ENCODE measurements at places on chromosomes 3 and 15. TPM values are rescaled to one million over a fixed set of nuclear protein-coding genes. Genes with fewer than 3 reads are reported as not detected.

BLM gene
- polyA plus RNA-seq, result 0.52 TPM

CKMT1A gene
- not detected for polyA plus RNA-seq

DNA sequence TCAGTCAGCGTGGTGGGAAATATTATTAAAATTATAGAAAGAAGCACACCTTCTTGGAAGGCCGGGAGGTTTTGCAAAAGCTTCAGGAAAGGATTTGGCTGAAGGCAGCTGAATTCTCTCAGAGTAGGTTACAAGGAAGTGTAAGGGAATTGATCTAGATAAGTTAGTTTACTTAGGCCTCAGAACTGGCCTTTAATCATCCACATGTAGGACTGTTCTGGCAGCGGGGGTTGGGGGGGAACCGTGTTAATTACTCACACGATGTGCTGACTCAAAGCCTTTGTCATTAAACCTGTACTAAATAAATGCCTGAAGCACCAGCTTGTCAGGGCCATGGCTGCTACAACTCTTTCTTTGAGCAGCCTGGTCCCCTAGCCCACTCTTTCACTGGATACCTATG lies 12.8 kb downstream of the ASB14 start:
- DNase-seq, result no peak

- DNase-seq, result no peak
Observed at GRCh38 chr3:166721466-166721865, 658.6 kb downstream of the ZBBX start.

DNA sequence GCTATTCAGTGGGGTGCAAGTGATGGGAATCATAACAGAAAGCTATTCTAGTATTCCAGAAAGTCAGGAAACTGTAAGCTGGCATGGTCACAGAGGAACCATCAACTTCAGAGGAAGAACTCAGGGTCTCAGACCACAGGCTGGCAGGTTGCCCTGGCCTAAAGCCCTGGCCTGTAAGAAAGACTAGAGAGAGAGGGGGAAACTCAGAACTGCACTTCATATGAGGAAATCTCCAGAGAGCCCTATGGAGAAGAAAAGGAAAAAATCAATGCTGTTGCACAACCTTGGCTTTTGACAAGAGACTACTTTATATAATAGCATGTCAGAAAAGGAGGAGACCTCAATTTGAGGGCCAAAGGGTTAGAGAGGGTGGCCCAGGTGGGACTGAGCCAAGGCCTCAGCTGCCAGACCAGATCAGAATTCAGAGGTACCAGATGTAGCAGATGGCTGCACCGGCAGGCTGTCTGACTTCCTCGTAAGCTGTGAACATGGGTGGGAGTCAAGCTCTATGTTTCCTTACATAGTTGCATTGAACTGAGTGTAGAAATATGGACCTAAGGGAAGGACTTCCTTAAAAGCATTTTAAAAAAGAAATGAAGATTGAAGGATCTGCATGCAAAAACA lies 333.8 kb downstream of the PDCD6IP start:
- no peak for DNase-seq

Data from CD14-positive monocyte (primary cell).